NCI-H2171 treated with DMSO at 0.1 percent for 48 hours (cell line): ENCODE measurements at places on chromosomes 16 and 17.
A peak's percentile ranks its signal among the peaks of the same experiment; 100 is the strongest.

- no peak for DNase-seq
Measured at GRCh38 chr16:72921106-72921505, 126.8 kb downstream of the ZFHX3 start.

DNA sequence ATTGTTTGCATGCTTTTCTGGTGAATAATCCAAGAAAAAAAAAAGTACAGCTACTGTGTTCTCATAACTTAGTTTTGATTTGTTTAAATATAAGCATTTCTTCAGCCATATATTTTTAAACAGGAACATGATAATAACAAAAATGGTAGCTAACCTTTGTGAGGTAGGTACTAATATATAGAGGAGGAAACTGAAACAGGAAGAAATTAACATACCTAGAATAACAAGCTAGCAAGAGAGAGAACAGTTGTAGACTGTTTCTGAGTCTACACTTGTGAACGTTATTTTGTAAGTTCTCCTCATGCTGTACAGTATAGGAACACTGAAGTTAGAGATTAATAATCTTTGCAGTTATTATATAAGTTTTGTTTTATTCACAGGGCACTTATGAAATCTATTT lies 49.3 kb downstream of the NSRP1 start:
- DNase-seq, result no peak

GRCh38 chr16:49019081-49019633 lies 262.5 kb downstream of the CBLN1 start:
- DNase-seq, result peak; percentile 97

GRCh38 chr16:49658531-49658930 lies 197.4 kb downstream of the ZNF423 start:
- DNase-seq, result no peak

GRCh38 chr17:59893676-59894100 lies 767 bp downstream of the RPS6KB1 start:
- DNase-seq, result peak; percentile 60

GRCh38 chr17:5527601-5528250 lies 41.4 kb downstream of the MIS12 start:
- DNase-seq, result no peak

- DNase-seq, result no peak
Measured at GRCh38 chr17:3865176-3865575, 19.1 kb upstream of the NCBP3 start.

GRCh38 chr17:57366177-57366557 lies 109.8 kb downstream of the MSI2 start:
- no peak for DNase-seq

GRCh38 chr17:7380855-7381683 lies at the start of gene TNK1:
TSS of gene TNK1 (plus strand) at chr17:7381089. CDS start at chr17:7382927, 1,838 bp downstream.
- DNase-seq, result no peak

DNA sequence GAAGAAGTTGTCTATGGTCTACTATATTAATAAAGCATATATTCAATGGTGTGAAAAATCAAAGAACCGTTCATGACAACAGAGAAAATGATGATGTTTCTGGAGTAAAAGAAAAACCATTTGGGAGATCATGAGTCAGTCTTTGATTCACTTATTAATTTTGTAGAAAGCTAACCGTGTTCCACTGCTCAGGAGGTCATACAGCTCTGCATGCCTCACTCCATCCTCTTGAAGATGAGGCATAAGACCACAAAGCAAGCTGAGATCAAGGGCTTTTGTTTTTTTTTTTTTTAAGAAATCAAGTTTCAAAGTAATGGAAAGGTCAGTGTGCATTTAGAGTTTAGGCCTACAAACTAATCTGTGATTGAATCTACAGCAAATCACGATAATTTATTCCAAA lies 206.4 kb downstream of the CEP112 start:
- no peak for DNase-seq
